ENCODE measurements at places on chromosomes 1 and 21.

- DNase-seq = no peak
Observed at GRCh38 chr1:170586321-170587252, 54.6 kb downstream of the GORAB start.

GRCh38 chr1:153483776-153484175, 23.3 kb upstream of the S100A7 start:
- no peak for DNase-seq

GRCh38 chr1:230599926-230600656, 42.2 kb upstream of the COG2 start:
- DNase-seq = no peak

DNA sequence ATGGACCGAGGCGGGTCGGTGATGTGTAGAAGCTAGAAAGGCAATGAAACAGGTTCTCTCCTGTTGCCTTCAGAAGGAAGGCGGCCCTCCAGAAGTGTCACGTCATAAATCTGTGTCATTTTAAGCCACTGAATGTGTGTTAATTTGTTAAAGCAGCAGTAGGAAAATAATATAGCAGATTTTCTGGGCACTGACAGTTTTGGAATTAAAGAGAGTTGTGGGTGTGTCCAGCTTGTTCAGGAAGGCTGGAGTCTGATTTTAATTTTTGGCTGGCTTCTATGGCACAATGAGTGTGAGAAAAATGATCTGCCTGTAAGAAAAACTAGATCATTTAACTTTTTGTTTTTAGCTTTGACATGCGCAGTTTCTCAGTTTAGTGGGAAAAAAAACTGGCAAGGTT, 177.3 kb downstream of the EDEM3 start:
- DNase-seq = no peak

DNA sequence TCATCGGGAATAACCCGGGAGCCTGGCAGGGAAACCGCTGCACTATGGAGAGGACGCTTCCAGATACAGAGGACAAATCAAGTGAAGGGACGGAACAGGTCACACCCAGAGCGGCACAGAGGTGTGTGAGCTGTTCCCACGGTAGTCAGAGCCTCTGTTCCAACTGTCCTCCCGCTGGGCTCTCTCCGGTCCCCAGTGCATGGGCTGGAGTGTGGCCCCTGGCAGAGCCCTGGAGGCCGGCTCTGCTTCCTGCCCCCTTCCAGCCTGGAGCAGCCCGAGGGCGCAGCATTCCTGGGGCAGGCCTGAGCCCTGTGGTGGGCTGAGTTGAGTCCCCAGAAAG, 11.9 kb upstream of the ZBTB21 start:
- no peak for DNase-seq

DNA sequence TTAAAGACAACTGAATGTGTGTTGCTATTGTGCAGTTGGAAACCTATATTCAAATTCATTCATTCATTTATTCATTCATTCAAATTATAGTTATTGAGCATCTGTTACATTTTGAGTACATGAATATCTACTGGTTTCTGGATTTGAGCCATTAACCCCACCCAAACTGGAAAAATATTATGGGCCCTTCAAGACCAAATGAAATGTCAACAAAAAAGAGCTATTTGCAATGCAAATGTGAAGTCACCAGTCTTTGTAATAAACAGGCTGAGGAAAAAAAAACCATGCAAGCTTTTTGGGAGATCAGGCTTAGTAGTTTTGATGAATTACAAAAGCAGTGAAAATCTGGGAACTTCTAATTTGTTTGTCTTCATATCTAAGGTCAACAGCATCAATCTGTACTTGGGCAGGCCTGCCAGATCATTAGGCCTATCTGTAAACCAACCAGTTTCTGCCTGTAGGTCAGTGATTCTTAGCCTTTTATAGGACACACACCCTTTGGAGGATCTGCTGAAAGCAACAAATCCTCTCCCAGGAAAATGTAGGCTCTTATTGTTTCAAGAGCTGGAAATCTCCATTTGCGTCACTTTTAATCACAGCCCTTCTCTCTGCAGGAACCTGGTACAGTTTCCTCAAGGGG, 134.7 kb downstream of the FAM78B start:
- DNase-seq = no peak

DNA sequence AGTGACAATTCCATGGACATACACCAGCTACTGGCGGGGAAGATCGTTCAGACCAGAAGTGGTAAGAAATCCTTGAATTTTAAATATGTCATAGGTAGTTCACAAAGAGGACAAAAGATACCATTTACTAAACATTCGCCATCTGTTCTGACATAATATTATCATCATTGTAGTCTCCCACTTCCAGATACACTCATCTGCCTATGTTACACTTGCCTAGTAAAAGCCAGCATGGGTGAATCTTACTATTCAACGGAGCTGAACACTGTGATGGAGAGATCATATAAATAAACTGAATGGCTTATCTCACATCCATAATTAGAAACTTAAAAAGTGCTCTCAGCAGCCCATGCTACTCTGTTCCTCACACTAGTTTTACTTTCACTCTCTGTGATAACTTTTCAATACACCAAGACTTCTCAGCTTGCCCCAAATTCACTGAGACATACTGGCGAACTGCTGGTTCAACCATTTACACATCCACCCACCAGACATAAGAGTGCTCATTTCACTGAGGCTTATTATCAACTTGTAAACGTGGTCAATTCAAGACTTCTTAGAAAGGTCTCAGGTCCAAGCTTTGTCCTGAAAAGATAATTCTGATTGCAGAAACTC, 463 bp upstream of the PRRC2C start:
- no peak for DNase-seq

DNA sequence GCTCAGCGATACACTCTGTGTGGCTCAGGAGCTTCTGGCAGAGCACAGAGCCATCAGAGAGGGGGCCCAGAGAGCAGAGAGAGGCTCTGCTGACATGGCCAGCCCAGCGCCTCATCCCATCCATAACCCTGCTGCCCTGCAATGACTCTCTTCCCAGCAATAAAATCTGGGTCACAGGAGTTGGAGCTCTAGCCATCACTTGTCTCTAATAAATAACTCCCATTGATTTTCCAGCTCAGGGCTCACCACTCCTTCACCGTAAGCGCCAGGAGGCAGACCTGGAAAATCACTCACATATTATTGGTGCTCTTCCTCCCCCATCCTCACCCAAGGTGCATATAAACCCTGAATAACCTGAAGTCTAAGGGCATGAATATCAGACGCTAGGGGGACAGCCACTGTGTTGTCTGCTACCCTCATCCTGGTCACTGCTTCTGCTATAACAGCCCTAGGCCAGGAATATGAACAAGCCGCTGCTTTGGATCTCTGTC, at the start of gene APCS:
Gene APCS (plus strand): TSS at position 366 of the 491 bp plus-strand sequence. CDS start 96 bp downstream, at position 462.
- DNase-seq = peak; percentile 26

- no peak for DNase-seq
Observed at GRCh38 chr1:33841494-33841893, 22.4 kb upstream of the HMGB4 start.

DNA sequence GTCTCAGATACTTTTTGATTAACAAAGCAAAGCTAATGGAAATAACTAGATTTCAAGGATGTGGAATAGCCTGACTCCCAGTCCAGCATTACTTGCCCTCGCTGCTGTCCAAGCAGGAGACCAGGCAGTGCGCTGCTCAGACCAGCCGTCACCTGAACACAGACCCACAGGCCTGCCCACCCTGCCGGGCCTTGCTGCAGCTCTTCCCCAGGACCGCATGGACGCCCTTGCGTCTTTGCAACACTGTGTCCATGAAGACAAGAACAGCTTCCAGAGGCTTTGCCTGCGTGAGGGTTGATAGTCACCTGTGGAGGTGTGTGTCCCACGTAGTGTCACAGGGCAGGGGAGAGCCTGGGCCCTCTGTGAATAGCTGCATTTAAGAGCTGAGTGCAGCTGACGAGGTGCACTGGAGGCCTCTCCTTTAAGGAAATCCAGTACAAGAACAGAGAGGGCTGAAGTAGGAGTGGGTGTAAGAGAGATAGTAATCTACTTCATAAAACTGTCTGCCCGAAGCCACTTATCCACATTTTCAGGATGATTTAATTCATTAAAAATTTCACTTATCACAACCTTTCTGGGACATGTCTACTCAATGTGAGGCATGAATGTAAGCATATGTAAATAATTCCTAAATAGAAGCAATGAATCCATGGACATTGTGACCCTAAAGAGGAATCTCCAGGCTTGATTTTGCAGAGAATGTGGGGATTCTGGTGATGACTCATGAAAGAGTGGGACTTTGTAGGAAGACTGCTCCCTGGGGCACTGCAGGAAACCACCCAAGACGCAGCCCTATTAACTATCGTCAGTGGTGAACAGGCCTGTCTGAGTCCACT, 176.2 kb upstream of the RAB4A start:
- peak; percentile 62 for DNase-seq

DNA sequence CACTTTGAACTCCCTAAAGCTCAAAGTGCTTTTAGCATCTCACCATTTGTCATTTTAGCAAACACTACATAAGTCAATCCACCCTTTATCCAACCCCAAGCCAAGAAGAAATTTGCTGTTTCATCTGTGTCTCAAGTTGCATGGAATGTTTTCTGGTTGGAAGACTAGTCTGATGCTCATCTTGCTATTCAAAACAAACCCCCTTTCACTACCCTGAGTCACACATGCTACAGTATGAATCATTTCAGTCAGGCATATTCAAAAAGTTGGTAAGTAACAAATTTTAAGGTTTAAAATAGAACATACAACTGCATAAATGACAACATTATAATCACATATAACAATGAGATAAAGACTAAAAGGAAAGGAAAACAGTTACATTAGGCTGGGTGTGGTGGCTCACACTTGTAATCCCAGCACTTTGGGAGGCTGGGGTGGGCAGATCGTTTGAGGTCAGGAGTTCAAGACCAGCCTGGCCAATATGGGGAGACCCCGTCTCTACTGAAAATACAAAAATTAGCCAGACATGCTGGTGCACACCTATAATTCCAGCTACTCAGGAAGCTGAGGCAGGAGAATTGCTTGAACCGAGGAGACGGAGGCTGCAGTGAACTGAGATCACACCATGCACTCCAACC, 38.7 kb downstream of the DSTYK start:
- DNase-seq = no peak

GRCh38 chr21:32888971-32889370, 117.4 kb upstream of the PAXBP1 start:
- DNase-seq = no peak

GRCh38 chr1:76390456-76390855, 315.9 kb downstream of the ST6GALNAC3 start:
- DNase-seq = no peak

GRCh38 chr1:229068270-229068987, 202.5 kb upstream of the RAB4A start:
- DNase-seq = no peak

DNA sequence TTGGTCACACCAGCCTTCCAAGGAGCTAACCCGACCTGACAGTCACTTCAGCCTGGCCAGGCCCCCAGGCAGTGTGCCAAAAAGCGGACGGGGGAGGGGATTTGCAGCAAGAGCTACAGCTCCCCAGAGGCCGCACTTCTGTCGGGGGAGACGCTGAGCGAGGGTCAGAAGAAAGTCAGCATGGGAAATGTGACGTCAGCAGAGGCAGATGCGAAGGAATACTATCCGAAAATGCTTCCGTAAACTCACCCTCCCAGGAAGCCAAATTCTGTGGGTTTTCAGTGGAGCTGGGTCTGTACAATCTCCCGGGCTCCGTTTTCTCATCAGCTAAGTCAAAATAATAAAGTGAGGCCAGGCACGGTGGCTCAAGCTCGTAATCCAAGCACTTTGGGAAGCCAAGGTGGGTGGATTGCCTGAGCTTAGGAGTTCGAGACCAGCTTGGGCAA, 28.5 kb upstream of the ECE1 start:
- no peak for DNase-seq

DNA sequence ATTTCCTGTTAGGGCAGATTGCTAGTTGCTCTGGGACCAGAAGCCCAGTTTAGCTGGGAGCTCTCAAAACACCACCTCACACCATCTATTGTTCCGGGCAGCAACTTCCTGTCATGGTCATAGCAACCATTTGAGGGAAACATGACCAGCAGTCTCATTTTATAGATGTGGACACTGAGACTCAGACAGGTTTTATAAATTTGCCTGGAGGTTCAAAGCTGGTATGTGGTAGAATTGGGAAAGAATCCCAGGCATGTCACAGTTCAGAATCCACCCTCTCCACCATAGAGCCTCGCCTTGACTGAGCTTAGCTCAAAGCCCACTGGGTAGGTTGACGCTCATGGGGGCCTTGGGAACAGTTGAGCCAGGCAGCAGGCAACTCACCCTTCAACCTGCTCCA, 14.0 kb upstream of the TRIM67 start:
- DNase-seq = no peak

- DNase-seq = no peak
Observed at GRCh38 chr1:231735411-231735810, 108.8 kb downstream of the DISC1 start.

DNA sequence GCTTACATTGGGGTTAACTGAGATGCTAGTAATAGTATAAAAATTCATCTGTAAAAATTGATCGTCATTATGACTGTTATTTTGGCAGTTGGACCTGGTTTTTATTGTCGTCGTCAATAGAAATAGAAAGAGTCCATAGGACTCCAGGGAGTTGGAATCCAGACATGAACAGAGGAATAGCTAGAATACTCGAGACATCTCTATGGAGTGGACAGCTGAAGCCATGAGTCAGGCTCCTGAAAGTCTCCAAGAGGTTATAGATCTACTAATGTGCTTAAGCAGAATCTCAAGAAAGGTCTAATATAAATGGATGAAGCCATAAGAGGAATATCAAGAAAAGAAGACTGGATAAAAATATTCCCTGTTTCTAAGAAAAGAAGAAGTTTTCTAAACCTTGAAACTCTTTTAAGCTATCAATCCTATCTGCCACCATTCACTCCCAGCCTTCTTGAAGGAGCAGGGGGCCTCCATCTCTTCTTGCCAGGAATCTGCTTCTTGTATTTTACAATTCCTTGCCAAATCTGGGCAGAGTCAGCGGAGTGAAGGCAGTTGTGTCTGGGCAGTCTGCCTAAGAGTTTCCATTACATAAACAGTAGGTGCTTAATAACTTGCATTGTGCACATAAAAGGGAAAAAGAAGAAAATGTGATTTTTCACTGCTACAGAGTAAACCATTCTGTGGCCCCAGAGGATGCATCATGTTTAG, 163.3 kb downstream of the ST6GALNAC5 start:
- no peak for DNase-seq

- DNase-seq = no peak
Observed at GRCh38 chr1:210332719-210333398, 4.2 kb downstream of the HHAT start.

- no peak for DNase-seq
Observed at GRCh38 chr1:91584878-91585277, 84.2 kb downstream of the CDC7 start.

DNA sequence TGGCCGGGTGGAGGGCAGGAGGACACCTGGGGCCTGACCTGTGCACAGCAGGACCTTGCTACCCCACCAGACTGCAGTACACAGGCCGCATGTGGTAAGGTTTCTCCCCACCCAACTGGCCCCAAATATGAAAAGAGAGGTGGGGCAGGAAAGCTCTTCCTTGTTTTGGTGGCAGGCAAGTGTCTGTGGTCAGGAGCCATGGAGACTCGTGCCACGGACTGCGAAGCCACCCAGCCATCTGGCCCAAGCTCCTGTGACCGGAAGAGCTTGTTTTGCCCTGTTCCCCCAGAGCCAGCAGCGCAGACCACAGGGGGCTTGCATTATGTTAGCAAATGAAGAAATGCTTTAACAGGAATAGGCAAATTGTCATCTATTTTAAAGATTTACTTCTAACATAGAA, 54.9 kb downstream of the OLIG1 start:
- no peak for DNase-seq
